ENCODE measurements at places on chromosomes 5 and 9.

- no peak for DNase-seq
These were observed 614.7 kb downstream of the TLR4 start for GRCh38 chr9:118318770-118319431.

- no peak for DNase-seq
These were observed 36.3 kb upstream of the FBXL17 start for GRCh38 chr5:108418197-108418596.

GRCh38 chr9:17389026-17389425 is 189.8 kb upstream of the SH3GL2 start:
- no peak for DNase-seq

GRCh38 chr9:77019926-77020412 is 514 bp downstream of the FOXB2 start:
- no peak for DNase-seq

DNA sequence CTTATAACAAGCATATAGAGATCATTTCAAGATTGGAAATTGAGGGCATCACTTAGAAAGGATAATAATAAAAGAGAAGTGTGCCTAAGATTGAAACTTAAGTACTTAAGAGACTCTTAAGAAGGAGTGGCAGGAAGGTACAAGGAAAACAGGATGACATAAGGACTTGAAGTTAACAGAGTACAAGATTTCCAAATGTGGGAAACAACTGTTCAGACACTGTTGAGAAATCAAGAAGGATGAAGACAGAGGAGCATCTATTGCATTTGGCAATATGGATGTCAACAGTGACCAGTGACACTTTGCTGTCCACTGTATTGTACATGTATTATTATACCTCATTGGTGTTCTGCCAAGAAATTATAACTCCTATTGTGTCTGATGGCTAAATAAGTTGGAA is 157.8 kb upstream of the PTGER4 start:
- no peak for DNase-seq

DNA sequence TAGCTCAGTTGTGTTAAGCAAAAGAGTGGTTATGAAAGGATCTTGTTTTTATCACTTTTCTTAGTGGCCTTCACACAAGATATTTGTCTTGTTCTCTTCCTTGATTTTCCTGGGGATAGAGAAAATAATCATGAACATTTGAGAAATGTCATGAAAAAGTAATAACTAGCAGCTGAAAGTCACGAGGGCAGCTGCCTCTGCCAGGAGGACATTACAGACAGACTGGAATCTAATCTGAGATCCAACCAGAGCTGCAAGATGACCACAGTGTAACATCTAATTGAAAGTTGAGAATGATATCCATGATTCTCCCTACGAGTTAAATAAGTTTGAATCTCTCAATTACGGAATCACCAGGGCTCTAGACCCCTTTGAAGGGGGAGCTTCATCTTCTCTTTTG is 274.9 kb downstream of the ARHGAP26 start:
- DNase-seq, result no peak

- DNase-seq, result no peak
These were observed 6.2 kb upstream of the SPINK4 start for GRCh38 chr9:33233626-33234342.

DNA sequence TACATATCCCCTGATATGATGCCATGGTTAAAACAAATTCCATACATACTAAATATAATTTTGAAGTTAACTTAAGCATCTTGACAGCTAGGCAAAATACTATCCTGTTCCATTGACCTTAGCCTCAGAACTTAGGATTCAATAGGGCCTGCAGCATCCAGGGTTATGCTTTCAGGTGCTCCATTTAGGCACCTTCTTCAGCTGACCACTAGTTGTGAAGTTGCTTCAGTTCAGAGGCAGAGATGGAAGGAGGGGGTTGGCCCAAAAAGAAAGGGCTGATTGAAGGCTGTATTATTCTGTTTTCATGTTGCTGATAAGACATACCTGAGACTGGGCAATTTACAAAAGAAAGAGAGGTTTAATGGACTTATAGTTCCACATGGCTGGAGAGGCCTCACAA is 7.0 kb upstream of the NREP start:
- DNase-seq, result no peak

- no peak for DNase-seq
These were observed 18.5 kb downstream of the JADE2 start for GRCh38 chr5:134543820-134544614.

GRCh38 chr9:316382-316965 is 101.8 kb downstream of the DOCK8 start:
- DNase-seq, result no peak

DNA sequence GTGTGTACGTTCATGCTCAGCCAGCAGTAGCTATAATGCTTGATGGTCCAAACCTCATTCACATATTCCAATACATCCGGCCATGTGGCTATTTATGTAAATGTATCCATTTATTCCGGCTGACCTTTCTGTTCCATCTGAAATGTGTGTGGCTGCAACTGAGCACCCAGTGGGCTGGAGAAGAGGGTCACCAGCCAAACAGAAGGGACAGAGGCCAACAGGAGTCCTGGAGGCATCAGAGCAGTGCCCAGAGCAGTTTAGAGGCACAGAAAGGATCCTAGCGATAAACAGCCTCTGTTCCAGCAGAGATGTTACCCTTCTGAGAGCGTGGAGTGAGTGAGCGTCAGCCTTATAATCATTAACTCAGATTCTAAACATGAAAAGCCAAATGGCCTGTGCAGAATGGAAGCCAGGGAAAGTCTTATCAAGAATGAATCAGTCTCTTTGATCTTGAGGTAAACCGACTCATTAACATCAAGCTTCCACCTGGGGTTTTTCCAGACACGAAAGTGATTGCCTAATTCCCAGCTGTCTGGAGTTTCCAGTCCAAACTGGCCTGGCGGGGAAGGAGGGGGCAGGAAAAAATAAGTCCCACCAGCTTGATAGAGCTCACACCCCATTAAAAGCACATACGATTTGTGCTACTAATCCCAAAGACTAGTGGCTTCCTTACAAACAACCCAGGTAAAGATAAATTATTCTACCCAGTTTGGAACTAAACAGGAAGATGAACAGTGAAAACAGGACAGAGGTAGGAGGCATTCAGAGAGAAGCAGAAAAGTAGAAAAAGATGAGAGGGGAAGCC is 55.7 kb downstream of the SUSD1 start:
- DNase-seq, result no peak

DNA sequence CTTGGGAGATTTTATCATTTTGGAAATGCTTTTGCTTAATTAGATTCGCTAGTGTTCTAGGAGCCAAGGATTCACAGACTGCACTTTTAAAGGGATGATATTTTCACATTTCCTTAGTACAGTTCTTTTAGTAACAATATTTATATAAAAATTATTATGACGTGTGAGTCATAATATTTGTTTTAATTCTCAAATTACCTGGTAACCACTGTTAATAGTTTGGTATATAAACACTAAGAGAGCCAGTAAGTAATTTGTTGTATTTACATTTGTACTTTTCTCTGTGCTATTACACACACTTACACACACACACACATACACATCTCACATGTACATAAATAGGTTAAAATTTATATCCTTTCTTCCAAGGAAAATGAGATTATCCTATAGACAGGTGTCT is 58.8 kb upstream of the RAD23B start:
- no peak for DNase-seq

- no peak for DNase-seq
These were observed 14.9 kb upstream of the HRH2 start for GRCh38 chr5:175642998-175643397.

DNA sequence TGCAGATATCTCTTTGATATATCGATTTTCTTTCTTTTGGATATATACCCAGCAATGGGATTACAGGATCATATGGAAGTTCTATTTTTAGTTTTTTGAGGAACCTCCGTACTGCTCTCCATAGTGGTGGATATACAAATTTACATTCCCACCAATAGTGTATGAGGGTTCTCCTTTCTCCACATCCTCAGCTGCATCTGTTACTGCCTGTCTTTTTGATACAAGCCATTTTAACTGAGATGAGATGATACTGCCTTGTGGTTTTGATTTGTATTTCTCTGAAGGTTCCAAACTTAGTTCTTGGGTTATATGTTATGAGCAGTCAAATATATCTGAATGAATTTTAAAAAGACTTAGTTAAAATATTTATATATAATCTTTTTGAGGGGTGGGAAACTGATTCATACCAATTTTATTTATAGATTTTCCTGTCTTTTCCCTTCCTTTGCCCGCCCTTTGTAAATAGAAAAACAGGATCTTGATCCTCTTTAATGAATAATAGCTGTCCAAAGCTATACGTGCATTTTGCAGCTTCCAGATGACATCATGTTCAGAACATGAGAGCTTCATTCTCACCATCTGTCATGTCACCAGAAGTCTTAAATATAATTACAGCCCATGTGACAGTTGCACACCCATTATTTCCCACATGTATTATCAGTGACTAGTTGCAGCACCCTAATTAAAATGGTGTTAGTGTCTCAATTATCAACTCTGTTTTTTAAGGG is 6.2 kb upstream of the ARHGEF28 start:
- DNase-seq, result no peak

DNA sequence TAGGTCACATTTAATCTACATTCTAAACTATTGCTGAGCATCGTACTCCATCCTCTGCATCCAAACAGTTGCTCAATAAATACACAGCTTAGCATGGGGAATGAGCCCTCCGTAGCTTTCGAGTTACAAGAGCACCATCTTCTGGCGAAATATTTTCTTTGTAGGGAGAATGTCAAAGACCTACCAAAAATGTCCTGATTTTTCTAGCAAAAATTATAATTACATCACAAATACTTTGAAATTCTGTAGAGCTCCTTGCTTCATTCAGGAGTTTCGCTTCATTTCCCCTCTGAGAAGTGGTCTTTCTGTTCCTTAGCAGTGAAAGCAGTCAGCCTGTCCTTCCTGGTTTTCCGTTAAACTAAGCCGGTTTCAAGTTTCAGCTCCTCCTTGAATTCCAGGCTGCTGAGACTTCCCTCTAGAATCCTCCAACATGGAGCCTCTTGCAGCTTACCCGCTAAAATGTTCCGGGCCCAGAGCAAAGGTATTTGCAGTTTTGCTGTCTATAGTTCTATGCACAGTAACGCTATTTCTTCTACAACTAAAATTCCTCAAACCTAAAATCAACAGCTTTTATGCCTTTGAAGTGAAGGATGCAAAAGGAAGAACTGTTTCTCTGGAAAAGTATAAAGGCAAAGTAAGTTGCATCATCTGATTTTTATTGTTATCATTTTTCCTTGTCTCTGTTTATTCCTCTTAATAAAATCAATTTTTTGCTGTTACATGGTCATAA is at the start of gene GPX8:
Gene GPX8 (plus strand): TSS at position 409 of the 730 bp plus-strand sequence. CDS start 22 bp downstream, at position 431.
- no peak for DNase-seq

- no peak for DNase-seq
These were observed 160.5 kb upstream of the CDH10 start for GRCh38 chr5:24805230-24805629.

GRCh38 chr5:597871-598563 is 14.1 kb upstream of the CEP72 start:
- DNase-seq, result no peak

DNA sequence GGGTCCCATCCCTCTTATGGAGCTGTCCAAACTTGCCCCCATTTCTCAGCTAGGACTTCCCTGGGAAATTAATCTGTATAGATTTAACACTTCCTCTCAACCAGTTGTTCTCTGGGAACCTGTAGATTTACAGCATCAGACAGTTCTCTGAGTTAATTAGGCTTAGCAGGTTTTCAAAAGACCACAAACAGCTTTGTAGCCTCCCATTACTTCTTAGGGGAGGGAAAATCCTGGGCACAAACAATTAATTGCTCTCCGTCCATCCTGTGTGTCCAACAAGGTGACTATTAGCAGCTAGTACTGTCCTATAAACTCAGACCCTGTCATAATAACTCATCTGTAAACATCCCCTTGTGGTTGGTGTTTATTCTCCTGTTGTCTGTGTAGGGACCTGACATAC is 197.9 kb downstream of the GOLPH3 start:
- DNase-seq, result no peak

DNA sequence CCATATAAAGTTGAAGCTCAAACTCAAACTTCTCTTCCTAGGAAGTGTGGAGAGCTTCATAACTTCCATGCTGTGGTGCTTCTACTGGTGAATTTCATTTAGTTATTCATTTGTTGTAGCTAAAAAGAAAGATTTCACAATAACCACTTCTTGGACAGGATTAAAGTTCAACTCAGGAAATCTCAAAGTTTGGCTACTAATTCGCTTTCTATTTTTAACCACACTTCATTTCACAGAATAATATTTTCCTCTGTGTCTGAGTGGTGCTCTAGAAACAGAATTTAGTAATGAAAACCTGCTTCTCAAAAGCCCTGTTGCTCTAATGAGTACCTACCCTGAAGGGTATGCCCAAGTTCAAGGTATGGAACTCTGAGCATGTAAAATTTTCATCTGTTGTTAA is 73.9 kb downstream of the ACTBL2 start:
- DNase-seq, result no peak

GRCh38 chr9:80605793-80606192 is 1034.0 kb downstream of the TLE4 start:
- no peak for DNase-seq

DNA sequence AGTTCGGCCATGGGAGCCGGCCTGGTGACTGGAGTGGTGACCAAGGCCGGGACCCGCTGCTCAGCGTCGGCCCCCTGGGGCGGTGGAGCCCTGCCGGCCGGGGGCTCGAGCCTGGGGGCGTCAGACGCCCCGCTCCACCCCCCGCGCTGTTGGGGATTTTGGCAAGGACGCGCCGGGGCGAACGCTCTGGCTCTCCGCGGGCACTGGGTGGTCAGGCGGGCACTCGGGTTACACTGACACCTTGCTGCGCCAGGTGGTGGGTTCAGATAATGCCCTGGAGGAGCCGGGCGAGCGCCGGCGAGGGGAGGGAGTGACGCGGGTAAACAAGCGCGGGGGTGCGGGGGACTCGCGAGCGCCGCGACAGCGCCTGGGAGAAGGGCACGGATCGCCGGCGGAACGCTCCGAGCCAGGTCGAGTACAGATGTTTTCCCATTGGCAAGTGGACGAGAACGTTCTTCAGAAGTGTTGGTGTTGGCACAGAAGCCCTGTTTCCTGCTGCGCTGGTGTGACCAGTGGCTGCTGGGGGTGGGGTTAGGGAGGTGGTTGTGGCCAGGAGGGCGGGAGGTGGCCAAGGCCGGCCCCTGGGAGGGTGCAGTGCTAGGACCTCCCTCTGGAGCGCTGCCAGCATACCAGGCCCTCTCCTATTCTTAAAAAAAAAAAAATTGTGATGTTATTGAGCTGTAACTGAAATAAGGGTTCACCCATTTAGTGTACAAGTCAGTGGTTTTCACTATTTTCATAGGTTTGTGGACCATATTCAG is 773 bp downstream of the SQSTM1 start:
- peak; percentile 66 for DNase-seq

GRCh38 chr9:33697171-33697570 is 98.2 kb upstream of the PRSS3 start:
- no peak for DNase-seq

- no peak for DNase-seq
These were observed 29.5 kb downstream of the GDNF start for GRCh38 chr5:37810311-37810710.

GRCh38 chr9:4258320-4259090 is 41.4 kb downstream of the GLIS3 start:
- no peak for DNase-seq

Measured in activated CD4-positive, CD25-positive, alpha-beta regulatory T cell (primary cell).